ENCODE measurements at places on chromosomes 6 and 20. TPM values are rescaled to one million over a fixed set of nuclear protein-coding genes. Genes with fewer than 3 reads are reported as not detected.

Gene CLDN20
- 0.97 TPM for polyA plus RNA-seq

Gene SYNGAP1
- polyA plus RNA-seq: 16.6 TPM

Gene TRAPPC3L
- not detected for polyA plus RNA-seq

Gene EPPIN
- polyA plus RNA-seq: not detected

Gene PSMA7
- 313 TPM for polyA plus RNA-seq

- H3K4me3 ChIP-seq: no peak overlapping the region
- no peak for DNase-seq
- H3K27ac ChIP-seq: no peak overlapping the region
- H3K4me1 ChIP-seq: no peaks in the 10 kb centered on the region
- no peaks in the 10 kb centered on the region for H3K27me3 ChIP-seq
Observed at GRCh38 chr6:44665683-44666082, 278.2 kb downstream of the CDC5L start.

- H3K4me3 ChIP-seq: no peak overlapping the region
- no peaks in the 10 kb centered on the region for H3K4me1 ChIP-seq
- no peak for DNase-seq
- H3K27me3 ChIP-seq: no peaks in the 10 kb centered on the region
- H3K27ac ChIP-seq: no peak overlapping the region
Observed at GRCh38 chr6:7332090-7332745, 19.2 kb upstream of the SSR1 start.

DNA sequence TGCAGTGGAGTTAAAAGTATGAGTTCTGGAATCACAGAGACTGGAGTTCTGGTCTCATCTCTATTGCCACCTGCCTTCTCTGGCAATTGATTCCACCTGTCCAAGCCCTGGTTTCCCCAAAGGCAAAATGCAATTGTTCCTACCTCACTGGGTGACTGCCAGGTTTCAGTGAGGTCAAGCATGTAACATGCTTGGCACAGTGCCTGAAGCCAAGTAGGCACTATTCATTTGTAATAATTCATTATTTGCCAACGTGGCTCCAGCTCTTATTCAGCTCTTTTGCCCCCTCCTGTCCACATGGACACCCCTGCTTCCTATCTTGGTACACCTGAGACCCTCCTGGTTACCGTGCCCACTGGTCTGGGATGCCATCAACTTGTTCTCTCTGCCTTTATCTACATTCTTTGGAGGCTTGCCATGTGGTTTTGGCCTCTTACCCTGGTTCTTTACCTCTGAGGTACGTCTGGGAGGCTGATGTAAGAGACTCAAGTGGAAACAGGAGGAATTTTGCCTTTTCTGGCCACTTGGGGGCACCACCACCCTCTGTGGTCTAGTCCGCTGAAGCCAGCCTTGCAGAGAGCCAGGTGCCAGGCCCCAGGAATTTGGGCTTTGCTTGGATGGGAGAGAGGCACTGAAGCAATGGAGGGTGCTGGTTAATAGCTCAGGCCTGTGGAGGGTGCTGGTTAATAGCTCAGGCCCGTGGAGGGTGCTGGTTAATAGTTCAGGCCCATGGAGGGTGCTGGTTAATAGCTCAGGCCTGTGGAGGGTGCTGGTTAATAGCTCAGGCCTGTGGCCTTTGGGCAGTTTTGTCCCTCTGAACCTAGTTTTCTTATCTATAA lies 1.7 kb downstream of the KCNK15 start:
- no peak overlapping the region for H3K27ac ChIP-seq
- H3K36me3 ChIP-seq: no peaks in the 10 kb centered on the region
- H3K27me3 ChIP-seq: peaks cover 26% of the 10 kb centered on the region
- H3K4me3 ChIP-seq: no peak overlapping the region

DNA sequence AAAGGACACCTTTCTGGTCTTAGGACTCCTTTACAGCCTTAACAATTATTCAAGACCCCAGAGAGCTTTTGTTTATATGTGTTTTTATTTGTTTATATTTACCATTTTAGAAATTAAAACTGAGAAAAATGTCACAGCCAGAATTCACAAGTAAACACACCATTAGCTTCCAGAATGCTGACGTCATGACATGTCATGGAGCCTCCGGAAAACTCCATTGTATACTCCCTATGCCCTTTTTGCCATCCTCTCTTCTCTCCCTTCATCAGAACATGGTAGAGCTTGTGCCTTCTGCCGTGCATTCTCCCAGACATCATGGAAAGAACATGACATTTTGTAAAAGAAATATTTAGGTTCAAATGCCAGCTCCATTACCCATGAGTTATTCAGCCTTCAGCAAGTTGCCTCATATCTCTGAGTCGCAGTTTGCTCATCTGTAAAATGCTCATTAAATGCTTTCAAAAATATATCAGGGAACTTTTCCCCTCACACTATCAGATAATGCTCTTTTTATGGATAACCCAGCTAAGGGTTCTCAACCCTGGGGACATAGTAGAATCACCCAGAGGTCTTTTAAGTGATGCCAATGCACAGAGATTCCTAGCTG lies 27.8 kb downstream of the TNFAIP3 start:
- H3K27me3 ChIP-seq: no peaks in the 10 kb centered on the region
- no peak overlapping the region for H3K27ac ChIP-seq
- DNase-seq: no peak
- no peaks in the 10 kb centered on the region for H3K36me3 ChIP-seq
- no peak overlapping the region for H3K4me3 ChIP-seq

DNA sequence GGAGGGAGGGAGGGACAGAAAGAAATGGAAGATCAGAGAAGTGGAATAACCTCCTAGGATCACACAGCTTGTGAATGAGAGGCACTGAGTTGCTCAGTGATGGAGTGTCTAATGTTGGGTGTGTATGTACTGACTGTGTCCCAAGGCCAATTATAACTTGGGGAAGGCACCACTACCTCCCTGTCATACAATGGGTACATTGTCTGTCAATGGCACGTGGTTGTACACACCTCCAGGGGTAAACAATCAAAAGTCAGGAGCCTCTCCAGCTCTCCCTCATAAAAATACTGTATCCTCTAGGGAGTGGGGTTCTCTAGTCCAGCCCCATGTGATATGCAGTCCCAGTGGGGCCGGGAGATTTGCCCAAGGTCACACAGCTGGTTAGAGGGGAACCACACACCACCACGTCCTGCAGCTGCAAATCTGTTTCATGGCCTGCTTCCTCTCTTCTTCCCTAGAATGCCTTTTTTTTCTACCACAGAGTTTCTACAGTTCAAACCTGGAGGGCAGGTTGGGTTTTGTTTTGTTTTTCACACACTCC lies 112.5 kb downstream of the SNX5 start:
- H3K27ac ChIP-seq: peak overlapping the region; percentile 78
- no peaks in the 10 kb centered on the region for H3K36me3 ChIP-seq
- no peak overlapping the region for H3K4me3 ChIP-seq
- no peaks in the 10 kb centered on the region for H3K27me3 ChIP-seq
- H3K4me1 ChIP-seq: peaks cover 10% of the 10 kb centered on the region
- peak; percentile 83 for DNase-seq

DNA sequence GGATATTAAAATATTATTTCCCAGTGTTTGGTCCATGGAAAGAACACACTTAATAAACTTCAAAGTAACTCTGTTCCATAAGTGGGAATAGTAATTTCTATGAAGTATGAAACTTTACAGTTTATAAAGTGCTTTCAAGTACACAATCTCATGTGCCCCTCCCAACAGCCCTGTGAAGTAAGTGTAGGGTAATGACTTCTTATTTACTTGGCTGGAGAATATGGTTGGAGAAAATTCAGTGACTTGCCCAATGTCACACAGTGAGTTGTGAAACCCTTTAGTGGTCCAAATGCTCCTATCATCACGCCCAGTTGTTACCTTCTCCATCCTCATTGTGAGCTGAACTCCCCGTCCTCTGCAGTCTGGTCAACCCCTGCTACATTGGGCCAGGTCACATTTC lies 141.2 kb downstream of the PDE7B start:
- H3K27me3 ChIP-seq: no peaks in the 10 kb centered on the region
- no peak overlapping the region for H3K4me3 ChIP-seq

- DNase-seq: no peak
- H3K27me3 ChIP-seq: no peaks in the 10 kb centered on the region
- no peaks in the 10 kb centered on the region for H3K4me1 ChIP-seq
- no peak overlapping the region for H3K4me3 ChIP-seq
- H3K36me3 ChIP-seq: no peaks in the 10 kb centered on the region
Observed at GRCh38 chr20:891706-892080, 24.4 kb downstream of the ANGPT4 start.

All from small intestine (tissue), 16 donors.